ENCODE measurements at places on chromosomes 12 and 14.

GRCh38 chr12:28090835-28091234 is 99.4 kb upstream of the CCDC91 start:
- DNase-seq: no peak

GRCh38 chr12:6326316-6327228 is 15.3 kb downstream of the TNFRSF1A start:
- peak; percentile 80 for DNase-seq

DNA sequence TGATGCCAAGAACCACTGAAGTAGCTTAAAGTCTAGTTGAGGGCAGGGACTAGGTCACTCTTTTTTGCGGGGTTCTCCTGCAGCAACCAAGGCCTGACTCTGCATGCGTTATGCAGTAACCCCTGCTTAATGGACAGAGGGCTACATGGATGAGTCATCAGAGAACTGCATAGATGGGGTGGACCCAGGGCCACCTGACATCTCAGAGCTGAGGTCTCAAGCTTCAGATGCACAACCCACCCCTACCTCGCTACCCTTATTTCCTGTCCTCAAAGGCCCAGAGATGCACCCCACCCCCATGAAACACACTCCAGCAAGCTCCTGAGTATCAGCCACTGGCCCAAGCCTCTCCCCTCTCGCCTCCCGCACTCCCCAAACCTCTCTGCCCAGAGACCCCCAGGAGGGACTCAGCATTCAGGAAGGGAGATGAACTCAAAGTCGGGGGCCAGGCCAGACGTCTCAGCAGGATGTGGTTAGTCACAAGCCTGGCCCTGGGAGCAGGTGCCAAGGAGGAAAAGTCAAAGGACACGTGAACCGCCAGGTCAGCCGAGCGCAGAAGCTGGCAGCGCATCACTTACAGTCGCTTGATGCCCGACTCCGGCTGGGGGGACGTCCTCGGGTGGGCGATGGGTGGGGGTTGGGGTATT is 25.8 kb downstream of the SNRNP35 start:
- no peak for DNase-seq

- no peak for DNase-seq
Measured at GRCh38 chr14:76237349-76237990, 85.7 kb downstream of the GPATCH2L start.

DNA sequence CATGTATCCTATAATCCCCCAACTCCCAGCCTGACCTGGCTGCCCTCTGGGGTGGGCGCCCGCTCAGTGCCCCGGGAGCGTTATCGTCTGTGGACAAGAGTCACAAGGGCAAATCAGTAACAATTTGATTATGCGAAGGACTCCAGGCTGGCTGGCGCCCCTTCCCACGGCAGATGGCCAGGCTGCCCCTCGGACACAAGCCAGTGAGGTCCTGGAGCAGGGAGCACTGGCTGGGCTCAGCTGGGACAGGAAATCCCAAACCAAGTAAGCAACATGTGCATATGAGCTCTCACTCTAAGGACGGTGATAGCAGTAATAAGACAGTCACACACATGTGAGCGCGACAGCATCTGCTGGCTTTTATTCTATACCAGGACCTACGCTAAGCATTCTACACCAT is 59.3 kb upstream of the FAM222A start:
- DNase-seq: no peak

DNA sequence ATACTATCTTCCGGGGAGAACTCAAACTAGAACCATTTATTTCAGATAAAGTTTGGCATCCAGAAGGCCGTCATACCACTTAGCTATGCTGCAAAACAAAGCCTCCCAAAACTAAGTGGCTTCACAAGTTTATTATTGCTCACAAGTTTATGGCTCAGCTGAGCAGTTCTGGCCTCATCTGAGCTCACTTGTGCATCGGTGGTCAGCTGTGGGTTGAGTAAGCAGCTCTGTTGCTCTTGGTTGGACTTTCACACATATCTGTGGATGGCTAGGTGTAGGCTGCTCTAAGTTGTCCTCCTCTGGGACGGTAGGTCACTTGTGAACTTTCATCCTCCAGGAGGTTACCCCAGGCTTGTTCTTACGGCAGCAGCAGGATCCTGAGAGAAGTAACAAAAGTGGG is 162.7 kb downstream of the BTG1 start:
- DNase-seq: no peak

DNA sequence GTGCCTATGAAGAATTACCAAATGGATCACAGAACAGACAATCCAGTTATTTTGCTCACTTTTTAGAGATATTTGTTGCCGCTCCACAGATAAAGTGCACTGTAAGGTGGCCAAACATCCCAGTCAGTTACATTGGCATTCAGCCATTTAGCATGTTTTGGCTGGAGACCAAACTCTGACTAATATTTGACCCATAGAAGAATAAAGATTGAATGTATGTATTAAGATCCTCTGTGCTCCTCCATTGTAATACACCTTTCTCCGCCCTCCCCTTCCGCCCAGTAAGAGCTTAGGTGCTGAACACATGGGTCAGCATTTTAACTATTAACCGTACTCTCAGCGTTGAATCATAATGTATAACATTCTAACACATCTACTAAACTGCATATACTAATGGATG is 163.4 kb downstream of the ANO6 start:
- no peak for DNase-seq
